ENCODE measurements at places on chromosomes 16 and 17. TPM values are rescaled to one million over a fixed set of nuclear protein-coding genes. Genes with fewer than 3 reads are reported as not detected.

DNA sequence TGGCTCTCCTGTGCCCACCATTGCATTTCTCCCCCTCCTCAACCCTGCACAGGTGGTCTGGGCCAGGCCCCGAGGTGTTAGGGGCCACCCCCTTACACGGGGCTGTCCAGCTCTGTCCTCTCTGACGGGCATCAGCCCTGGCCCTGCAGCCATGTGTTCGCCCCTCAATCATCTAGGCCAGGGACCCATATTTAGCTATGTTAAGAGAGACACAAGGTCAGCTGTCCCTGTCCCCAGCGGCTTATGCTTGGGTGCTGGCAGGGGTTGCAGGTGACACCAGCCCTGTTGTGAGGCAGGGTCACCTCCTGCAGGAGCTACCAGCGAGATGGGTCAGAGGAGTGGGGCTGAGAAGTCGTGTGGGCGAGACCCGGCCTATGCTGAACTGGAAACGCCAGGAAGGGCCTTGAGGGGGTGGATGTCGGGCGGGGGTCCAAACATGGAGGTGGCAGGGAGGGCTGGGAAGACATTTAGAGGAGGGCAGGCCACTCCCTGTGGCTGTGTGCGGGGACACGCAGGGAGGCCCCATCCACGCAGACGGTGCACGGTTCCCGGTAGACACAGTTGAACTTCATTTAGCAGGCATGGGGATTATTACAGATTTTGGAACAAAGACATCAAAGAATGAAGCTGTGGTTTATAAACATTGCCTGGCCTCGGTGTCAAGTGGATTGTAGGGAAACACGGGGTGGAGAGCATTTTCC is 133.2 kb upstream of the CHMP6 start:
- DNase-seq = no peak

DNA sequence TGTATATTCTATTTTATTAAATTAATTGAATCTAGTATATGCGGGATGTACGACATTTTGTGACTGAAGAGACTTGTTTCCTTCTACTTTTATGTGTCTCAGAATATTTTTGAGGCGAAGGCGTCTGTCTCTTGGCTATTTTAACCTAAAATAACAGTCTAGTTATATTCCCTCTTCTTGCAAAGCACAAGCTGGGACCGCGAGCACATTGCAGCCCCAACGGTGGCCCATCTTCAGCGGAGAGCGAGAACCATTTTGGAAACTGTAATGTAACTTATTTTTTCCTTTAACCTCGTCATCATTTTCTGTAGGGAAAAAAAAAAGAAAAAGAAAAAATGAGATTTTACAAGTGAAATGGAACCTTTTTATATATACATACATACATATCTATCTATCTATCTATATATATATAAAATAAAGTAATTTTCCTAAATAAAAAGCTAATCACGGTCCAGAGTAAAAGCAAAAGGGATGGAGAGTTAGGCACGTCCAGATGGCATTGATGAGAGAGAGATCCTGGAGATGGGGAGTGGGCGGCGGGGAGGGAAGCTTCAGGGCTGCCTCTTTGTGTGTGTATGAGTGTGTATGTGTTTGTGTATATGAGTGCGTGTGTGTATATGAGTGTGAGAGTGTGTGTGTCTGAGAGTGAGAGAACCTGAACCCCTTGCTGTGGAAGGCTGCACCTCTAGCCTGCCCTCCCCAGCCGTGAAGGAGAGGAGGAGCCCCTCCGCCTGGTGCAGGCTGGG is 7.5 kb upstream of the ABCC3 start:
- no peak for DNase-seq

- DNase-seq = no peak
These were observed 19.6 kb downstream of the GNPTG start for GRCh38 chr16:1371054-1371978.

GRCh38 chr17:81419319-81419885 is 24.1 kb downstream of the BAHCC1 start:
- DNase-seq = no peak

- no peak for DNase-seq
These were observed 8.7 kb upstream of the FLYWCH2 start for GRCh38 chr16:2874032-2874911.

- DNase-seq = no peak
These were observed 5.9 kb downstream of the RAB11FIP4 start for GRCh38 chr17:31397256-31397939.

GRCh38 chr16:50440531-50440930 is 71.7 kb upstream of the BRD7 start:
- no peak for DNase-seq

- peak; percentile 3 for DNase-seq
These were observed 235.8 kb downstream of the MAP2K4 start for GRCh38 chr17:12256380-12256995.

GRCh38 chr16:89197033-89197632 is 3.2 kb downstream of the SLC22A31 start:
- no peak for DNase-seq

- DNase-seq = no peak
These were observed 16.4 kb upstream of the HAP1 start for GRCh38 chr17:41750862-41751261.

- DNase-seq = no peak
These were observed 18.1 kb downstream of the ABCA6 start for GRCh38 chr17:69123626-69124025.

- DNase-seq = no peak
These were observed 426.6 kb upstream of the CDH11 start for GRCh38 chr16:65548470-65548869.

CSH2 gene
- not detected for total RNA-seq

CLEC10A gene
- not detected for total RNA-seq

HBA2 gene
- total RNA-seq = not detected

CLEC18A gene
- not detected for total RNA-seq

WFIKKN2 gene
- not detected for total RNA-seq

PPP1R1B gene
- total RNA-seq = not detected

FOXN1 gene
- not detected for total RNA-seq
